ENCODE measurements at places on chromosomes 5 and 9. TPM values are rescaled to one million over a fixed set of nuclear protein-coding genes. Genes with fewer than 3 reads are reported as not detected.

The PRR16 gene
- 6.0 TPM for total RNA-seq

The FREM1 gene
- 23.2 TPM for total RNA-seq

The SMIM3 gene
- total RNA-seq, result 9.8 TPM

The SELENOP gene
- total RNA-seq, result 142 TPM

All from muscle of leg (tissue), 16 donors.